ENCODE measurements at places on chromosomes 1 and 21. TPM values are rescaled to one million over a fixed set of nuclear protein-coding genes. Genes with fewer than 3 reads are reported as not detected.

SH3BGR gene
- total RNA-seq, result 2.3 TPM

MPZL1 gene
- 113 TPM for total RNA-seq

MSH4 gene
- total RNA-seq, result 0.56 TPM

GBP2 gene
- not detected for total RNA-seq

DNA sequence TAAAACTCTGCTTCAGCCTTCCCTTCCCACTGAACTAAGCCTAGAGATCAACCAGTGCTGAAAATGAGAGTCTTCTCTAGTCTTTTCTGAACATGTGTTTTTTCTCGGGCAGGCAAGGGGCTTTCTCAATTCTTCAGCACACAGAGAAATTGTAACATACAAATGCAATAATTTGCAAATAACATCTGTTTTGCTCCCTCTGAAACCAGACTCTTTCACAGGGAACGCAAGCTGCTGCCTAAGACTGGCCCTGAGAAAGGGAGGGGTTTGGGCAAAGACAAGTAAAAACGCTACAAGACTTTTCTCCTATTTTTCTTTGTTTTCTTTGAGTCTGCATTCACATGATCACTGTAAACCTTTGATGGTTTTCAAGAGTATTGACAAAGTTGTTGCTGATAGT lies 39.6 kb upstream of the VN1R5 start:
- H3K36me3 ChIP-seq, result no peaks in the 10 kb centered on the region
- H3K27ac ChIP-seq, result no peak overlapping the region
- no peak for DNase-seq
- no peaks in the 10 kb centered on the region for H3K4me1 ChIP-seq
- peaks cover 22% of the 10 kb centered on the region for H3K27me3 ChIP-seq

- DNase-seq, result no peak
- H3K27ac ChIP-seq, result no peak overlapping the region
- H3K4me3 ChIP-seq, result no peak overlapping the region
- H3K36me3 ChIP-seq, result no peaks in the 10 kb centered on the region
Measured at GRCh38 chr1:182806015-182806678, 16.6 kb downstream of the NPL start.

DNA sequence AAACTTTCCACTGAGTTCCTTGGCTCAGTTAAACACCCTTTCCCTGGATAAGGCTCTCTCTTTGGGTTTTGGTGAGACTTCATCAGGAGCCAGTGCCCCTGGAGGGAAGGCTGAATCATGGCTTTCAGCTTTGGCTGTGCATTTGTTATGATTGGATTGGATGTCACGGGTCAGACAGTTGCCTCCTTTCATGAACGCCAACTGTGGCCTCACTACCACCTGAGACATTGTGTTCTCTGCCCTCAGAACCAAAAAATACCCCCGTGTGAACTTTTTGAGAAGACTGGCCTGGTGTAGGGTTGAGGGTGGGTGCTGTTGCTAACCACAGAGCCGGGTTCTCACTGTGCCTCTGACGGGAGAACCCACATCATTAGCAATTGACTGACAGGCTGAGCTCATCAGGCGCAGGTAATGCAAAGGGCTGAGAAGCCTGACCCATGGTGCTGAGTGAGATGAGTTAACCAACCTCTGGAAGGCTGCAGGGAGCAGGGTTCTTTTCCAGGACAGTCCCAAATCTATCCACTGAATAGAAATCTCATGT lies 65.6 kb downstream of the HHAT start:
- no peaks in the 10 kb centered on the region for H3K27me3 ChIP-seq
- H3K27ac ChIP-seq, result no peak overlapping the region
- H3K4me1 ChIP-seq, result peaks cover 10% of the 10 kb centered on the region
- no peak overlapping the region for H3K4me3 ChIP-seq
- no peak for DNase-seq
- peaks cover 6% of the 10 kb centered on the region for H3K36me3 ChIP-seq

DNA sequence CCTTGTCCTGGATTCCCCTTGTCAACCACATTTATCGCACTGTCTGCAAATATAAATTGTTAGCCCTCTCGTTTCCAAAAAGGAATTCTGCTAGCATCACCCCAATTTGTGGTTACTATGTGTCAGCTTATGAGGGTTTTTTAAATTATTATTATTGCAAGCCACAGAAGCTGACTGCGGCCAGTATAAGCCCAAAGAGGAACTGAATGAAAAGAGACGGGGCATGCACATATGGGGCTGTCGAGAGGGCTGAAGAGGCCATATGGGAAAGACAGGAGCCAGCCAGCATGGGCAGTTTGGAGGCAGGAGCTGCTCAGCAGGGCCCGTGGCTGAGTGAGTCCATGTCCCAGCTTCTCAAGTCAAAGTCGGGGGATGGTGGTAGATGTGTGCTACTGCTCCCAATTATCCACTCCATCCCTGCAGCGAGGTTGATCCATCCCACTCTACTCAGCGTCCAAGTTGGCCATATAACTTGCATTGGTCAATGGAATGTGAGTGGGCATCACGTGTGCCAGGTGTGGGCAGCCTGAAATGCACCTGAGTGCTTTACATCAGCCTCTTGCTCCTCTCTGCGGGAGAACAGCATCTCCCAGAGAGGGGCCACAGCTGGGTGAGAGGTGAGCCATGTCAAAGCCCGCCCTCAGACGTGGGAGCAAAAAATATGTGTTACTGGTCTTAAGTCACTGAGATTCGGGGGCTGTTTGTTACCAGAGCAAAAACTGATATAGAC lies 37.6 kb upstream of the LDLRAP1 start:
- H3K4me3 ChIP-seq, result peak overlapping the region; percentile 79
- H3K36me3 ChIP-seq, result peaks cover 2% of the 10 kb centered on the region
- peaks cover 5% of the 10 kb centered on the region for H3K27me3 ChIP-seq
- peaks cover 16% of the 10 kb centered on the region for H3K4me1 ChIP-seq

Data from neural crest cell (in vitro differentiated cells).